Amniotic epithelial cell (primary cell): ENCODE measurements at places on chromosomes 5 and 9.

DNA sequence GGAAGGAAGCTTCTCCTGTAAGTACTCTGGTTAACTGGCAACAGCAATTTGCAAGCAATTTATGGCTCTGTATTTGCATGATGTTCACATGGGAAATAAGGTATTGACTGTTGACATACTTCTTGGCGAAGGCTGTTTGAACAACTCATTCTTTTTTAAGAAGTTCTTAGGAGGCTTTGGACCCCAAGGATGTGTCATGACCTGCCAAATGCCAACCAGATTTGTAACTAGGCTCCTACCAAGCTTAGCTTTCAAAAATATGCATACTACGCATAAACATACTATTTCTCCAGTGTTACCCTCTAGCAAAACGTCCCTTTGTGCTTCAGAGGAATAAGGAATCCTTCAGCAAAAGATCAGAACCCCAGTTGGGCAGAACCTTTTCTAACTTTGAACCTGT, 165.2 kb upstream of the MSX2 start:
- no peak for DNase-seq

GRCh38 chr9:78595200-78595945, 298.4 kb downstream of the PSAT1 start:
- no peak for DNase-seq

DNA sequence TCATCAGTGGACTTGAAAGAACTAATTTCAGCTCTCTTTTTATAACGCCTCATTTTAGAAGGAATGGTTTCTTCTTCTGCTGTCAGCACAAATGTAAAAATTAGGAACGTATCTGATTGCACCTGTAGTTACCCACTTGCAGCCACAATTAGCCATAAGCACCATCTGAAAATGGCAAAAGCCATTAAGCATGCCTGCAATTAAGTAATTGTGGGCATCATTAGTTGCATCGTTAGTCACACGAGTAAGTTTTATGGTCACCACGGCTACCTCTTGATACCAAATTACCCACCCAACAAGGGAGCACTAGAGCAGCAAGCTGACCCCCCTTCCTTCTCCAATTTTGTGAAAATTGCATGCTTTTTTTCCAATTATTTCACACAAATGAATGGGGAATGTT, 25.8 kb upstream of the SLC44A1 start:
- DNase-seq = no peak

DNA sequence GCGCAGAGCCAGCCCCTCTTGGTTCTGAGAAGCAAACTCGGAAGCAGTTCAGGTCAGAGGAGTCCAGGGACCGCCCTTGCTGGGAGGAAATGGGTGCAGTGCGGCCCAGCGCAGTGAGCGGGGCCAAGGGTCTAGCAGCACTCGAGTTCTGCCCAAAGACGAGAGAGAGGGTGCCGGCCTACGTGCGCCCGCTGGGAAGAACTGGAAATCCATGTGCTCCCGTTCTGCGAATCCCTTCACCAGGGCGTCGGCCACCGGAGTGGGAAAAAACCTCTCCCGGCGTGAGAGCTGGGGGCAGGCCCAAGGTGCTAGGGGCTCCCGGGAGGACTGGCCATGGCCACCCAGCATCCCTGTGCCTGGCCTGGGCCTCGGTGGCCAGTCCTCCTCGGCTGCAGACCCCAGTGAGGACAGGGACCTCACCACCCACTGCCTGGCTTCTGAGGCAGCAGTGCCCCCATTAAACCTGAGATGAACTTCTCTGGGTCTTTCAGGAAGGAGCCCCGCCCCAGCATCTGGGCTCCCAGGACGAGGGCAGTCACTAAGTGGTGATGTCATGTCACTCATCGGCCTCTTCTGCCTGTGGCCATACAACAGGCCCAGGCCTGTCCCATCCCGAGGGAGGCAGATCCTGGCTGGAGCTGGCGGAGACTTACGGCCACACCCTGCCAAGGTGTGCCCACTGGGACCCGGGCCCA, 10.6 kb downstream of the TMEM250 start:
- no peak for DNase-seq

- DNase-seq = no peak
These were observed 182.9 kb upstream of the TNC start for GRCh38 chr9:115300874-115301273.
